HT1080 (cell line): ENCODE measurements at places on chromosomes 11 and 22. TPM values are rescaled to one million over a fixed set of nuclear protein-coding genes. Genes with fewer than 3 reads are reported as not detected.

CFAP300 gene
- 0.05 and 0.57 TPM in 2 replicates for total RNA-seq

CRYBA4 gene
- total RNA-seq = not detected in 2 replicates

TRIM44 gene
- total RNA-seq = 32.7 and 47.0 TPM in 2 replicates

DKK3 gene
- 41.5 and 48.0 TPM in 2 replicates for total RNA-seq

DNA sequence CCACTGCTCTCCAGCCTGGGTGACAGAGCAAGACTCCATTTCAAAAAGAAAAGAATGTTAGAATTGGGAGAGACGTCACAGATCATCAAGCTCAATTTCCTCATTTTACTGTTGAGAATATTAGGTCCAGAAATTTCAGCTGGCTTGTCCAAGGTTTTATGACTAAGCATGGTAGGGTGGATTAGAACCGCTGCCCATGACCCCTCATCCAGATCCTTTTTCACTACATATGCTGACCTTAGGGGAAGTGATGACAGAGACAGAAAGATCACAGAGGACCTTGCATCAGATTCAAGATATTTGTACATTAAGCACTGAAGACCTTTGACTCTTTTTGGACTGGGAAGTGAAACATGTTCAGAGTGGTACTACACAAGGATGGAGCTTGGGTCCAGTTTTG lies 134.5 kb downstream of the ADAMTS15 start:
- DNase-seq = no peak

GRCh38 chr11:121082670-121083069 lies 18.4 kb upstream of the TECTA start:
- DNase-seq = no peak
